ENCODE measurements at places on chromosomes 1 and 21.

- DNase-seq = no peak
Measured at GRCh38 chr1:118101515-118101844, 83.5 kb downstream of the SPAG17 start.

DNA sequence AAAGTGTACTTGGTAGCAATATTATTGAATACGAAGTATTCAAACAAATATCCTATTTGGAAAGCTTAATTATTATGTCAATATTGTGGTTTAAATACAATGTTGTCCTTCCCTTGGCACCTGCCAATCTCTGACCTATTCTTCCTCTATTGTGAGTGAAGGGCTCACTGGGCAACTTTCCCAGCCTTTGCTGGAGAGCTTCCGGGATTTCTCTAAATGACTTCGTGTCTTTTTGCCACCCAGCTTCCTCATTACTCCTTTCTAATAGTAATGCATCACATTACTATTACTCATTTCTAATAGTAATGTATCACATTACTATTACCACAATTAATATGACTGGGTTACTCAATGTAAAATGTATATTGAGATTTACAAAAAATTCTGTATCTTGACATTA lies 880.6 kb downstream of the BRINP3 start:
- DNase-seq = no peak

DNA sequence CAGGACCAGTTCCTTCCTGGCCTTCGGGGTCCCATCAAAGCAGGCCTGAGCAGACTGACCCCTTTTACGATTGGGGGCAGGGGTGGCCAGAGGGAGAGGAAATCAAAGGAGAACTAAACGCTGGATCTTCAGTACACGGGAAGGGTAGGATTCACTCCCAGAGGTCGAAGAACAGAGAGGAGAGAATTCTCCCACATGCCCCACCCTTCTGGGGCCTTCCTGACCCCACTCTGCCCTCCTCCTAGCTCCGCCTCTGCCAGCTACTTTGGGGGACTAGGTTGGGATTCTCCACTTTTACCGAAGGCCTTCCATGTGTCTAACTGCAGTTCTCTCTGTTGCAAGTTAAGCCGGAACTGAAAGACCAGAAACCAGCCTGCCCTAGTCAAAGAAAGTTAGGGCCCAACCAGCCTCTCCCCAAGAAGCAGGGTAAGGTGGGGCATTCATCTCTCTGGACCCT lies 654 bp upstream of the ARHGEF2 start:
- no peak for DNase-seq

DNA sequence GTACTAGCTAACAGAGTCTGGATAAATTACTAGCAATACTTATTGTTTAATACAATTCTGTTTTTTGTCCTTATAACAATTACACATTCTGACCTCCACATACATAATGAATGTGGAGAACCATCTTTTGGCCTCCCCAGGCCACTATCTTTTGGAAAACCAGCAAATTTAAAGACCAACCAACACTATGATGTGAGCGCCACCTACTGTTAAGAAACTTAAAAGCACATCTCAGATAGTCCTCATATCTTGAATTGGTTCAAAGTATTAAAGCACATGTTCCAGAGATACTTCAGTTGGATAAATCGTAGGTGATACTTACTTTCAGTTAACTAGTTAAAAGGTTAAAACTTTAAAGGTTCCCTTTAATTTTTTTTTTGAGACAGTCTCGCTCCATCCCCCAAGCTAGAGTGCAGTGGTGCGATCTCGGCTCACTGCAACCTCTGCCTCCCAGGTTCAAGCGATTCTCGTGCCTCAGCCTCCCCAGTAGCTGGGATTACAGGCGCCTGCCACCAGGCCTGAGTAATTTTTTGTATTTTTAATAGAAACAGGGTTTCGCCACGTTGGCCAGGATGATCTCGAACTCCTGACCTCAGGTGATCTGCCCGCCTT lies 29.3 kb upstream of the USP1 start:
- no peak for DNase-seq

DNA sequence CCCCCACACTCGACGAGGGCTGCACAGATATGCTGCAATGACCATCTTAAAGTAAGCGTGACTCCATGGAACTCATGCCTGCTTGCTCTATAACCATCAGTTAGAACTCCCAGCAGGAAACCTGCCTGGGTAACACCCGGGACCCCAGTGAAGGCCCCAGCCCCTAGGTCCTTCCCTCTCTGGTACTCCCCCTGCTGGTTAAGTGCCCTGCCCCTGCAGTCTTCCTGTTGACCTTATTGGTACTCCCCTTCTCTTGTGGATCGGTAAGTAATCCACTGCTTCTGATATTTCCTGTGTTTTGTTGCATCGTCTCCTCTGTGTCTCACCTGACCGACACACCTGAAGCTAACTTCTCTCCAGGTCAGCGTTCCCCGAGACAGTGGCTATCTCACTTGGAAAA lies 104.8 kb upstream of the COG2 start:
- DNase-seq = no peak

DNA sequence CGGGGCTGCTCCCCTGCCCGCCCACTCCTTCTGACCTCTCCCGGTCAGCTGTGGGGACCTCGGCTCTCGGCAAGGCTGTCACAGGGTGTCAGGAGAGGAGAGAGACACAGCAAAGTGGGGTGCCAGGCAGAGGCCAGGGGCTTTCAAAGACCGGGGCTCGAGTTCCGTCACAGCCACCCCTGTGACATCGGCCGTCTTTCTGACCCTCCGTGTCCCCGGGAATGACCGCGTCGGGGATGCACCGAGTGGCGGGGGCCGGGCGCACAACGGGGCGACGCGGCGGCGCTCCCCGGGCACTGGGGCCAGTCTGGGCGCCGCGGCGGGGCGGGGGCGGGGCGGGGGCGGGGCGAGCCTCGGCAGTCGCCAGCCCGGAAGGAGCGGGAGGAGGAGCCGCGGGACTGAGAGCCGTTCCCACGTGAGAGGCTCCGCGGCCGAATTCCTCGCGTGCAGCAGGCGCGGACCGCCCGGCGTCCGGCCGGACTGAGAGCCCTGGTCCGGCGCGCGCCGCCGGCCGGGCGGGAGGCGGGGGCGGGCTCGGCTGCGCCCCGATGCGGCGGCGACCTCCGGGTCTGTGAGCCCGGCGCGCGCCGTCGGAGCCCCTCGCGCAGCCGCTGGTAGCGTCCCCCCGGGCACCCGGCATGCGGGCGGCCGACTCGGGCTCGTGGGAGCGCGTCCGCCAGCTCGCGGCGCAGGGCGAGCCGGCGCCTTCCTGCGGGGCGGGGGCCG lies 229.7 kb upstream of the TMEM51 start:
- DNase-seq = peak; percentile 45

DNA sequence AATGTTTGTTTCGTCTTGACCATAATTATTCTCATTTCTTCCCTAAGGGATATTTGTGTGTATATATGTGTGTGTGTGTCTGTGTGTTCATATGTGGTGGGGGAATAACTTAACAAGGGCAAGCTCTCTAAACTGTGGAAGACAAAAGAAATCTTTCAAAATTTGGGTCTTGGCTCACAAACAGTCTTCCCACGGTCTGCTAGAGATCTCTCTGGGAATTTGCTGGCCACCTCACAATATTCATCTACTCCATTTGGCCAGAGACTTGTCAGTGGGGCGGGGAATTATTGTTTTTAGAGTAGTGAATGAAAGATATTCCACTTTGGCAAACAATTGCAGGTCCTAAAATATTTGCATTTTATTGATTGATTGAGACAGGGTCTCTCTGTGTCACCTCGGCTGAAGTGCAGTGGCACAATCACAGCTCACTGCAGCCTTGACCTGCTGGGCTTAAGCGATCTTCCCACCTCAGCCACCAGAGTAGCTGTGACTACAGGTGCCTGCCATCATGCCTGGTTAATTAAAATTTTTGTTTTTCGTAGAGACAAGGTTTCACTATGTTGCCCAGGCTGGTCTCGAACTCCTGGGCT lies 8.0 kb upstream of the EIF2B3 start:
- no peak for DNase-seq

DNA sequence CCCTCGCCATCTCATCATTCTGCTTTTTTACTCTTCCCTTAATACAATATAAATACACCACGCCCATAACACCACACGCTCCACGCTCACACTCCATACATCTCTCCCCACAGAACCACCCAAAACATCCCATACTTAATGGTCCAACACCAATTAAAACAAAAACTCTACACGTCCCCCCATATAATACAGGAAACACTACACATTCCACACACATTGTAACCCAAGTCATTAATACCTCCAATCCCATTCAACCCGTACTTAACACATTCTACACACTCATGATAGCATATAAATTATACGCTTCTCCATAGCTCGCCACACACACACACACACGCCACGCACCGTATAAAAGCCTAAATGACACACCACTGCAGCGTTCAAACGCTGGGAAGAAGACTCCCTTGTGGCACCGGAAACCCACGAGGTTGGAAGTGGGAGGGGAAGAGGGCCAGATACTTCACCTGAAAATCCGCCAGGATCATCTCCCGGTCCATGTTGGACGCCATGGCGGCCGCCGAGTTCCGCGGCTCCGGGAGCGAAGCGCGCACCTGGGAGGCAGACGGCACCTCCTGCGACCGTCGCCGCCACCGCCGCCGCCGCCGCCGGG lies 659 bp downstream of the FAF1 start:
- peak; percentile 54 for DNase-seq

- DNase-seq = no peak
Measured at GRCh38 chr1:228256626-228257375, 49.0 kb downstream of the OBSCN start.

- no peak for DNase-seq
Measured at GRCh38 chr21:16707274-16707673, 805.6 kb upstream of the CXADR start.

- DNase-seq = no peak
Measured at GRCh38 chr1:9905010-9905409, 5.1 kb downstream of the CTNNBIP1 start.

DNA sequence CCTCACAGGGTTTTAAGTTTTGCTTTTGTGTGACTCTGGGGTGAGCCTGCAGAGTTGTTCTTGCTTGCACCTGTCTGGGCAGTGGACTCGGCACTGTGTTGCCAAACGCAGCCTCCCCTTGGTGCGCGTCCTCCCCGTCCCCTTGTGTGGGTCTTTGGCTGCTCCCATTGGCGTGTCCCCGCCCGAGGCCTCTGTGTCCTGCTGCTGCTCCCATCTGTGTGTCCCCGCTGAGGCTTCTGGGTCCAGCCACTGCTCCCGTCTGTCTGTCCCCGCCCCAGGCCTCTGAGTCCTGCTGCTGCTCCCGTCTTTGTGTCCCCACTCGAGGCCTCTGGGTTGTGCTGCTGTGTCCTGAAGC lies 62.8 kb downstream of the PCNT start:
- no peak for DNase-seq

- peak; percentile 58 for DNase-seq
Measured at GRCh38 chr1:155893389-155894142, 17.6 kb downstream of the RIT1 start.

DNA sequence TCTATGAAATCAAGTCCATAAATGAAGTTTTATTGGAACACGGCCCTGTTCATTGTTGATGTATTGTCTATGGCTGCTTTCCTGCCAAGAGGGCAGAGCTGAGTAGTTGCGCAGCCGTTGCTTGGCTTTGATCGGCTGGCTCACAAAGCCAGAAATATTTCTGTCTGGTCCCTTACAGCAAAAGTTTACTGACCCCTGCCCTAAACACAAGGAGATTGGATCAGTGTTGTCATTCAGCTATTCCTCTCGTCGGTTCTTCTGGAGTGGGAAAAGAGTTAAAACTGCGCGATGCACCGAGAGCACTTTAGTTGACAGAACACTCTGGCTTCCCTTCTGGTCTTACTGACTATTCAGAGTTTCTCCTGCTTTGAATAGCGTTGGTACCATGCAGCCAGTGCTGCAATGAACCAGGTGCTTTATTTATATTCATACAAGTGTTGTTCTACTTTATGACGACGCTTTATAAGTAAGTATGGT lies 868 bp downstream of the ZBTB40 start:
- DNase-seq = peak; percentile 50

DNA sequence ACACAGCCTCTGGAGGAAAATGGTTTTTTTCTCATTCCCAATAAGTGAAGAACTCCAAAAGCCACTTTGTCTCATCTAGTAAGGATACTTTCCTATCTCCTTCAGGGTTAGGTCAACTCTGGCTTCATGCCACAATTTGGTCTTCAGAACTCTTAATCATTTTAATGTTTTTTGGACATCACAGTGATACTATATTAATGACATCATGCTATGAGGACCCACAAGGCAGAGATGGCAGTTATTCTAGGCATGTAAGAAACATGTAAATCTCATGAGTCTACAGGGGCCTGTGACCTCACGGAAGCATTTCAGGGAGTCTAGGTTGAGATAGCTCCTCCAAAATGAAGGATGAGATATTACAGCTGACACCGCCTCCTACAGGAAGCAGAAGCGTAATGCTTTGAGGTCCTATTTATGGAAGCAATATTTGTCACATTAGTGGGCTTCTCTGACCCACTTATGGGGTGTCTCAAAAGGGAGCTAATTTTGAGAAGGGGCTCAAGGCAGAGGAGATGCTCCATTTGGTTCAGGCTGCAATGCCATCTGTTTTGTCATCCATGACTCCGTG lies 5.0 kb upstream of the GPR137B start:
- DNase-seq = no peak

DNA sequence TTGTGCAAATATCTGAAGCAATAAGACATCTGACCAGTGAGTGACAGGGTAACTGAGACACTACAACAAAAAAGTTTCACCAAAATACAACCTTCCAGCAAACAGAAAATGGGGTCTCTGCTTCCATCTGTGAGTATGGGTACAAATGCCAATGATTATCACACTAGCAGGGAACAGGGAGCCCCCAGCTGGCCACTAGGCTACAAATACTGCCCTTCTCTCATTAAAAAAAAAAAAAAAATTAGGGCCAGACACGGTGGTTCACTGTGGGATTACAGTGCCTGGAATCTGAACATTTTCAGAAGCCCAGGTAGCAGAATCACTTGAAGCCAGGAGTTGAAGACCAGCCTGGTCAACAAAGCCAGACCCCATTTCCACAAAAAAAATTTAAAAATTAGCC lies 48.4 kb upstream of the EDARADD start:
- DNase-seq = no peak

DNA sequence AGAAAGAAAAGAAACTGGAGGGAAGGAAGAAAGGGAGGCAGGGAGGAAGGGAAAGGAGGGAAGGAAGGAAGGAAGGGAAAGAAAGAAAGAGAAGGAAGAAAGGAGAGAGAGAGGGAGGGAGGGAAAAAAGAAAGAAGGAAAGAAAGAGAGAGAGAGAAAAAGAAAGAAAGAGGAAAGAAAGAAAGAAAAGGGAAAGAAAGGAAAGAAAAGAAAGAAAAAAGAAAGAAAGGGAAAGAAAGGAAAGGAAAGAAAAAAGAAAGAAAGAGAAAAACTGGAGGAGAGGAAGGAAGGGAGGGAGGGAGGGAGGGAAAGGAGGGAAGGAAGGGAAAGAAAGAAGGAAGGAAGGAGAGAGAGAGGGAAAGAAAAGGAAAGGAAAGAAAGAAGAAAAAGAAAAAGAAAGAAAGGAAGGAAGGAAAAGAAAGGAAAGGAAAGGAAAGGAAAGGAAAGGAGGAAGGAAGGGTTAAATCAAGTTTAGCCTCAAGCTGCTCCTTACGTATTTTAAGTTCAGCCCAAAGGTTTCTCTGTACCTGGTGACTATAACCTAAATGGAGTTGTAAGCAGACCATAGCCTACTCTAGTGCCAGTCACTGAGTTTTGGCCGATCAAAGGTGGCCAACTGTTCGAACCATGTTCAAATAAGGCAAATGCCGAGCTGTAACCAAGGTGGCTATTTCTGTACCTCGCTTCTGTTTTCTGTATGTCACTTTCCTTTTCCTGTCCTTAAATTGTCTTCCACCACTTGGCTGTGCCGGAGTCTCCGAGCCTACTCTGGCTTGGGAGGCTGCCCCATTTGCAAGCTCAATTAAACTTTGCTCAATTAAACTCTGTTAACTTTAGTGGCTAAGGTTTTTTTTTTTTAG lies 37.8 kb upstream of the TMPRSS2 start:
- no peak for DNase-seq

All from activated CD8-positive, alpha-beta memory T cell treated with anti-CD3 and anti-CD28 coated beads, Interleukin-2, amount 10 ng/mL, durations not matched to agents 7 days and 5 days (primary cell).